ENCODE measurements at places on chromosomes 3 and 15.

GRCh38 chr3:151100076-151100475 lies 14.6 kb downstream of the MED12L start:
- DNase-seq, result no peak

- no peak for DNase-seq
Observed at GRCh38 chr15:47750740-47751262, 33.5 kb downstream of the SEMA6D start.

- peak; percentile 29 for DNase-seq
Observed at GRCh38 chr3:100709842-100710260, 557 bp downstream of the TFG start.

GRCh38 chr3:53921296-53921695 lies 29.6 kb upstream of the SELENOK start:
- no peak for DNase-seq

DNA sequence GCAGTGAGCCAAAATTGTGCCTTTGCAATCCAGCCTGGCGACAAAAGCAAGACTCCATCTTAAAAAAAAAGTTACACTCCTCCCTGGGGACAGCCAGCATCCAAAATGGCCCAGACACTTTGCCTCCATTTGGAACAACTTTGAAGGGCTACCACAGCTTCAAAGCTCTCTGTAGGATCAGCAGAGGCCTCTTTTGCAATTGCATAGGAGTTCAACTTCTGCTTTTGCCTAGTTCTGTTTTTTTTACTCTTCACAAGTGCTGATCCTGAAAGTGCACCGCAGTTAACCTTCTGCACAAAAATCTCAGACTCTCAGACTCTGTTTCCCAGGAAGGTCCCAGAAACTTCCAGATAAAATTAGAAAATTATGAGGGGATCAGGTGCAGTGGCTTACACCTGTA lies 25.2 kb upstream of the SLC4A7 start:
- DNase-seq, result no peak

- no peak for DNase-seq
Observed at GRCh38 chr3:10374311-10374710, 53.4 kb upstream of the SEC13 start.

- DNase-seq, result no peak
Observed at GRCh38 chr15:51629612-51630011, 7.0 kb upstream of the DMXL2 start.

DNA sequence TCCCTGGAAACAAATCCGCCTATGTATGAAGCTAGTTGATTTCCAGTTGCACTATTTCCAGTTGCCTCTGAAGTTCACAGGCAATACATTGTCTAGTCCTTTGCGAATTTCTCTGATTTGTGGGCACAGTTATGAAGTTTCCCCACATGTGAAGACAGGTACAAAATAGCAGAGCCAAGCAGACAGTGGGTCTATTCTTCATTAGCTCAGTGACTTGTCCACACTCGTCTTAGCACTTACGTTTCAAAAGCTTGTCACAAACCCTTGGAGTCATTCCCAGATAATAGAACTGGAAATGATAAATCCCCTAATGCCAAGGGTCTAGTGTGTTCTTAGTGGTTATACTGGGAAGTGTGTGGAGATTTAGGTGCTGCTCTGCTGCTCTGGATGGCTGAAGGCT lies 14.5 kb downstream of the SRPRB start:
- DNase-seq, result no peak

DNA sequence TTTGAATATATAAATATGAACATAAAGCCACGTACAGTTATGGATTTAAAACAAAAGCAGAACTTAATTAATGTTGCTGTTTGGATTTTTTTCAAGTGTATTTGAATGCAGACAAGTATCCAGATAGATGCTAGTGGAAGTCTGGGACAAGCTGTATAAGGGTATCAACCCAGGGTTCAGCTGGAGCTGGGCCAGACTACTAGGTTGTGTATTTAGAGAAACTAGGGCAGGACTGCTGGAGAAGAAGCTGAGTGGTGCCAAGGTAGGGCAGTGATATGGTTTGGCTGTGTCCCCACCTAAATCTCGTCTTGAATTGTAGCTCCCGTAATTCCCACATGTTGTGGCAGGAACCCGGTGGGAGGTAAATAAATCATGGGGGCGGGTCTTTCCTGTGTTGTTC lies 189.8 kb upstream of the CTDSPL start:
- DNase-seq, result no peak

DNA sequence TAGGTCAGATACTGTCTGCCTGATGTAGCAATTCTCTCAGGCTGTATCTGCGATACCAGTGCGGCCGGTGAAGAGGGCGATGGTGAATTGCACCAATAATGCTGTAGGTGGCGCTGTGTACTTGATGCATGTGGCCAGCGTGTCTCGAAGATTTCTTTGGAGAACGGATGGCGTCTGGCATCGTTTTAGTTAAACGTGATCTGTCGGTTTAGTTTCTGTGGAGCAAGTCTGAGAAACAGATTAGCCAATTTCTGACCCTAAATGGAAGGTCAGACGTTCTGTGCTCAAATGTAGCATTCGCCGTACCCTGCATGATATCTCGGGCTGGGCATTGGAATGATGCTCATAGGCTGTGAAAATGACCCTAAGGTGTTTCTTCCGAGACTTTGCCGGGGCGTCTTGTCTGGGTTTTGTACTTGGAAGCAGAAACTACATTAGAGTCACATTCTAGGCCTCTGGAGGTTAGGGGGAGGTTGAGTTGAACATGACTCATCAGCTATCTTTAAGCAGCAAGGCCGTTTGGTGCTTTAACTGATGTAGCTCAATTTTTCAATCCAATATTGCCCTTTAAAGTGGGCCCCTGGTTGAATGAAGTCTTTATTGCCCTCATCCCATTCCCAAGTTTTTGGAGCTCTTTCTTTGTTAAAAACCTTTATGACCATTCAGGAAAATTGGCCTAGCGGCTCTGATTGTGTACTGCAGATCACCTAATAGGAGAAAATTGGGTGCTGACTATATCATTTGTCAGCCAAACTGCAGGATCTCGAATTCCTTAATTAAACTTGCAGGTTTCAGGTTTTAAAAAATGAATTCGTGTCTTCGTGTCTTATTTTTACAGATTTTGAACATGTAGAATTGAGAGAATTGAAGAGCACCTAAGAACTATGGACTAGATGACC lies 80.0 kb downstream of the SQOR start:
- DNase-seq, result no peak

- DNase-seq, result no peak
Observed at GRCh38 chr3:139838269-139838957, 96.6 kb upstream of the CLSTN2 start.

DNA sequence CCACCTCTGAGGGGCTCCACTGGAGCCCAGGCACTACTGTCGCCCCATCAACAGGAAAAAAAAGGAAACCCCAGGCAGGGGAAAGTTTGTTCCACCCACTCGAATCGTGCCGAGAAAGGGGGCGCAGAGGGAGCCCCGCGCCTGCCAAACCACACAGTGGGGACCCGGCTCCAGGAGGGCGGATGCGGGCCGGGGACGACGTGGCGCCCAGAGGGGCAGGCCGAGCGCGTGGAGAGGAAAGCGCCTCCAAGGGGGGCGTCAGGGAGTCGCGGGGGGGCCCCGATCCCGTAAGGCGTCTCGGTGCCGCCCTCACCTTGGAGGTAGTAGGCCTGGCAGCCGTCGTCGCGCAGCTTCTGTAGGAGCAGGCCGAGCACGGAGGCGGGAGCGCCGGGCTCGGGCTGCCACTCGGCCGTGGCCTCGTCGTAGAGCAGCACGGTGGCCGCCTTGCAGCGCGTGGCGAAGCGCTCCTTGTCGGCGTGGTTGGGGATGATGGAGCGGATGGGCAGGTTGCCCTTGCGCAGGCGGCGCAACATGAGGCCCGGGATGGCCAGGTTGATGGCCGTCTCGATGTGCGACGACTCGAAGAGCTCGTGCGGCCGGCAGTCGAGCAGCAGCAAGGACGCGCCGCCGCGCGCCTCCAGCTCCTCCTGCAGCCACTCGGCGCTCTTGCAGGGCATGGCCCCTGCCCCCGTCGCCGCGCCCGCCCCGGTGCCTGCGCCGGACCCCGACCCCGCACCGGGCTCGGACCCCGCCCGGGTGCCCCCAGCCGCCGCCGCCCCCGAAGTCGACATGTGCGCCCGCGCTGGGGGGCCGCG lies 627 bp downstream of the DUSP7 start:
- no peak for DNase-seq

- no peak for DNase-seq
Observed at GRCh38 chr3:24145981-24146822, 201.1 kb downstream of the NR1D2 start.

GRCh38 chr3:11254876-11255275 lies 17.3 kb upstream of the ATG7 start:
- no peak for DNase-seq

GRCh38 chr15:95442107-95442719 lies 888.3 kb upstream of the NR2F2 start:
- DNase-seq, result no peak

- no peak for DNase-seq
Observed at GRCh38 chr3:63706321-63707085, 54.0 kb downstream of the SNTN start.

- no peak for DNase-seq
Observed at GRCh38 chr3:184647405-184647936, 64.4 kb downstream of the MAGEF1 start.

- DNase-seq, result no peak
Observed at GRCh38 chr3:60598671-60599070, 652.6 kb downstream of the FHIT start.

- no peak for DNase-seq
Observed at GRCh38 chr3:128551867-128552266, 58.9 kb upstream of the GATA2 start.

GRCh38 chr3:154169796-154170110 lies 48.6 kb downstream of the ARHGEF26 start:
- DNase-seq, result no peak

GRCh38 chr3:45507820-45508317 lies 86.7 kb upstream of the LIMD1 start:
- no peak for DNase-seq

DNA sequence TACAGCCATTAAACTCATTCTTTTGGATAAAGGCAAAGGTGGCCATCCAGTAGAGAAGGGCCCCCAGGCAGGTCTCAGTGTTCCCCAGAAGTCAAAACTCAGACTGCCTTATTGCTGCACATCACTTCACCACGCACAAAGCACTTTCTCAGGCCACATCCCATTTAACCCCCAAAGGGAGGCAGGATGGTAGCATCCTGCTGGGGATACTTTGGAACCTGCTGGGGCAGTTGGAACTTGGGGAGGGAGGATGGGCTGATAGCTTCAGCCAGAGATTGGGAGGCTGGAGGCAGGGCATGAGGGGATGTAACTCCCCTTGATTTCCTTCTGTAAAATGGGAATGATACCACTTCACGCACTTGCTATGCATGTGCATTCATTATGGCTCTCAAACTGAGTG lies 5.0 kb downstream of the ITPKA start:
- no peak for DNase-seq

GRCh38 chr3:50571486-50571885 lies 2.2 kb downstream of the HEMK1 start:
- no peak for DNase-seq
